NCI-H1436 (cell line): ENCODE measurements at places on chromosomes 7 and 10.

DNA sequence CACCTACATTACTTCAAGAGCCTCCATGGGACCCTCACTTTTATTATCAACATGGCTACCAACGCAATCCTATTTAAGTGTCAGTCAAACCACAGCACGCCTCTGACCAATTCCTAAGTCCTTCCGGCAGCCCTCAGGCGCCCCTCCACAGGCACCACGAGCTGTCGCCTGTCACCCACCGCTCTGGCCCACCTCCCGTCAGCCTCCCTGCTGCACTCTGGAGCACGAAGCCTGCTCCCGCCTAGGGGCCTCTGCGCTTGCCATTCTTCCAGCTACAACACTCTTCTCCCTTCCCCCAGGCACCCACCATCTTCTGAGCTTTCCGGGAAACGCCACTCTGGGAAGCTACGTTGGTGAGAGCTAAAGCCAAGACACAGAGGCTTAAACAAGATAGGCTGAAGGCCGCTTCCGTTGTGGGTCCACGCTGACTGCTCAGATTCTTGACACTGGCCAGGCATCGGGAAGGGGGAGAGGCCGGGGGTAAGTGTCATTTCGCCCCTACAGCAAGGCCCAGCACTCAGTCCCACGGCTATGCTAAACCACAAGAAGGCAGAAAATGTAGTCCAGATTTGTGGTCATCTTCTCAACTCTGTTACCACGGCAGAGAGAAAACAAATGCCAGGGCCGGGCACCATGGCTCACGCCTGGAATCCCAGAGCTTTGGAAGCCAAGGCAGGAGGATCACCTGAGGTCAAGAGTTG is 56.7 kb downstream of the GNA12 start:
- DNase-seq: no peak

DNA sequence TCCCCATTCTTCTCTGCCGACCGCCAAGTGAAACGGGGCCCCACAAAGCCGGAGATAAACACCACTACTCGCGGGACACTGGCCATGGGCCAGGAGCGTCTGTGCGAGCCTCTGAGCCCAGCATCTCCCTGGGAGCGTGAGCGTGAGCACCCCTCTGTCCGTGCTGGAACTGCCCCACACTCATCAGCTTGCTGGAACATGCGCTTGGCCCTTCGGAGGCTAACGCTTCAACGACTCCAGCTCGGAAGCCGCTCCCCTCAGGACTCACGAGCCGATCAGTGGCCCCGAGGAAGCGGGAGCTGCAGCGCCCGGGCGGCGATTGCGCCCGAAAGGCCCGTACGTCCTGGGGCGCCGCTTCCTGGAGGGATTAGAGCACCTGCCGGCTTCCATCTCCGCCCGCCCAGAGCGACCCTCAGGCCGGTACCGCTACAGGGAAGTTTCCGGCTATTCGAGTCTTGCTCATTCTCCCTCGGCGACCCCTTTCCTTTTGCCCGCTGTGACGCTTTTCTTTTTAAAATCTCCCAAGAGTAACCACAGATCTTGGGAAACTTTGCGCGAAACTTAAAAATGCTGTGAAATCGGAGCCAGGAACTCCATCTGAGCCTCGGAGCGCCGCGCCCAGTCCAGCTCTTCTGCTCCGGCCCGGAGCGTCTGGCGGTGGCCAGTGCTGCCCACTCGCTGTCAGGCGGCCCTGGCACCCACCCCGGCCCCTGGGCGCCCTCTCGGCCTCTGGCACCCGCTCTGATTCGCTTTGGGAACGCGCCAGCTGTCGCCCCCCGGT is 1.0 kb downstream of the TLL2 start:
- DNase-seq: peak; percentile 5

DNA sequence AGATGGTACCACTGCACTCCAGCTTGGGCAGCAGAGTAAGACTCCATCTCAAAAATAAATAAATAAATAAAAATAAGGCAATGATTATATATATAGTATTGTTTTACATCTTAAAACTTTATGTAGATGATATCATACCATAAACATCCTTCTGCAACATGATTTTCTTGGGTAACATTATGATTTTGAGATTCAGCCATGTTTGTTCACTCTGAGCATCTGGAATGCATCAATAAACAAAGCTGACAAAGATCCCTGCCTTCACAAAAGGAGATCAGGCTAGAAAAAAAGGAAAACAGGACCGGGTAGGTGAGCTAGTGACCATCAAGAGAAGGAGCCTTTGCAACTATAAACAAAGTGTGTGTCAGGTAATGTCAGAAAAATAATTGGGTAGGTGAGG is 31.9 kb upstream of the KAT6B start:
- no peak for DNase-seq

DNA sequence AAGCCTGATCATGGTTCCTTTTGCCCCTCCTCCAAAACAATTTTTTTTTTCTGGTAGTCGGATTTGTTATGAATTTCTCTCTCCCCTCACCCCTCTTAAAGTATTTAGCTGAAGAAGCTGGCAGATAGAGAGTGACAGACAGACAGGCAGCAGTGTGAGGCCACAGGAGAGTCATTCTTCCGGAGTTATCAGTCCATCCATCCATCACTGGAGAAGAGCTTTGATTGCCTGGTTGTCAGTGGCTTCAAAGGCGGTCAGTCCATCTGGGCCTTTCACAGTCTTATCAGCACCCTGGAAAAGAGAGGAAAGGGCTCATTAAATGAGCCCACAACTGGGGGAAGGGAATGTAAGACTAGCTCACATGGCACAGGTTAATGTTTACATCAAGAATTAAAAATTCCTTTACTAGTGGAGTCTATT is 47.4 kb downstream of the MTPN start:
- DNase-seq: no peak

DNA sequence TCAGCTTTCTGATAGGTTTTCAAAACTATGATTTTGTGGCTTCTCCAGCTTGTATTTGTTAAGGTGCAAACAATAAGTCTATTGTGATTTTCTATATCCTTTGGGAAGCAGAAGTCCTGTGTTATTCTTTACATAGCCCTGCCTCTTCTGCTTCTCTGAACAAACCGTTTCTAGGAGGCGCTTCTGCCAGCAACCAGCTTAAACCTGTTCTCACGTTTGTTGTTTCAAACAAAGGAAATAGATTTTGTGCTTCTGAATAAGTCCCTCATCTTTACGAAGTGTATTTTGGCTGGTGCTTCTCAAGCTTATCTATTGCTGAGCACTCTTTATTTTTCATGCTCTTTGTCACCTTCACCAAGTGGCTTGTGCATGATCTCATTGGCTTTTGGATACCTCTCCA is 61.0 kb downstream of the VTI1A start:
- DNase-seq: no peak

- DNase-seq: peak; percentile 14
Measured at GRCh38 chr10:93916257-93917063, 22.7 kb downstream of the SLC35G1 start.

- no peak for DNase-seq
Measured at GRCh38 chr10:108601851-108602250, 1321.5 kb downstream of the XPNPEP1 start.

DNA sequence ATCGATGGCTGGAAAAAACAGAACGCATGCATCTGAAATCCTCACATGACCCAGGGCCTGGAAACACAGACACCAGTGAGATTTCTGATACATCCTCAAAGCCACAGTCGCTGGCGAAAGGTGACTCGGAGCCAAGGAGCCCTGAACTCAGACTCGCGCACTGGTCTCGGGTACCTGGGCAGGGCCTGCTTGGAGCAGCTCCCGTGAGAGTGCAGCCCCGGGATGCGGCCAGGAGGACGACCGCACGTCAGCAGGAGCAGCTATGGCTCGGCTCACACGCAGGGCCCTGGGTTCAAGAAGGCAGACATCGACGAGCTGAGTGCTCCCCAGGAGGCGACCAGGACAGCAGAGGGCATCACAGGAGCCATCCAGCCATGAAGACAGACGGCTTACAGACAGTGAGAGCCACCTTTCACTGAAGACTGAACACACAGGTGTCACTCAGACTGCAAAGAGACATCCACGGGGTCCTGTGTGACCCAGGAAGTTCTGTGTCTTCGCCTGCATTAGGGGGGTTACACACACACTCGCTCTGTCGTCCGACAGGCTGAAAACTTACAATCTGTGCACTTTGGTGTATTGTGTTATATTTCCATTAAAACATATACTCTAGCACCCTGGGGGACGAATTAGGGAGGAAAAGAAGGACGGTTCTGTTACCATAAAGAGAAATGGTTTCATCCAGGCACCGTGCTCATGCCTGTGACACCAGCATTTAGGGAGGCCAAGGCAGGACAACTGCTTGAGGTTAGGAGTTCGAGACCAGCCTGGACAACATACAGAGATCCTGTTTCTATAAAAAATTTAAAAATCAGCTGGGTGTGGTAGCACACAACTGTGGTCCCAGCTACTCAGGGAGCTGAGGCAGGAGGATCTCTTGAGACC is 227.7 kb downstream of the MAD1L1 start:
- no peak for DNase-seq

- no peak for DNase-seq
Measured at GRCh38 chr7:8284606-8285005, 22.6 kb upstream of the ICA1 start.

DNA sequence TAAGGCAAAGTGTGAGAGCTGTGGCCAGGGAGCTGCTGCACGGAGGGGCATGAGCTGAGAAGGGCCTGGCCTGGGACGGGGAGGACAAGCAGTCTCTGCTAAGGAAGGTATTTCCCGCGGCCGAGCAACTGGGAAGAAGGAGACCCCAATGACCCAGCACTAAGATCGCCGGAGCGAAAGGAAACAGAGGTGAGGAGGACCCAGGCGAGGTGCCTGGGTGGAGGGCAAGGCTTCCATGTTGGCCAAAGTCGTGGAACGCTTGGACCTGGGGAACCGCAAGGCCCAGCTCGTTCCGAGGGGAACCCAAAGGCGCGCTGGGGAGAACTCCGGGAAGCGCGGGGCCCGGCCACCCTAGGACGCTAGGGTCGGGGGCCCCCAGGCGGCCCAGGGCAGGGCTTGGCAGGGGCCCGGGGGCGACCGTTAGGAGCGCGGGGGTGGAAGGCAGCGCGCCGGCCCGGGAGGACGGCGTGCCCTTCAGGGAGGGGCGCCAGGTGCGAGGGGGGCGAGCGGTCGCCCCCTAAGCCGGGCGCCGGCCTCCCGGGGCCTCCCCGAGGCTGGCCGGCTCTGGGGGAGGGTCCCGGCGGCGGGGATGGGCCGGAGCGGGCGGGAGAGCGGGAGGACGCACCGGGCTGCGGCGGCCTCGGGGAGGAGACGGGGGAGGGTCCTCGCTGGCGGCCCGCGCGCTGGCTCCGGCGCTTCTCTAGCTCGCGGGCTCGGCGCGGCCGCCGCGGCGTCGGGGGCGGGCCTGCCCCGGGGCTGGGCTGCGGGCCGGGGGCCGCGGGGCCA is 545 bp downstream of the GIGYF1 start:
- peak; percentile 40 for DNase-seq

DNA sequence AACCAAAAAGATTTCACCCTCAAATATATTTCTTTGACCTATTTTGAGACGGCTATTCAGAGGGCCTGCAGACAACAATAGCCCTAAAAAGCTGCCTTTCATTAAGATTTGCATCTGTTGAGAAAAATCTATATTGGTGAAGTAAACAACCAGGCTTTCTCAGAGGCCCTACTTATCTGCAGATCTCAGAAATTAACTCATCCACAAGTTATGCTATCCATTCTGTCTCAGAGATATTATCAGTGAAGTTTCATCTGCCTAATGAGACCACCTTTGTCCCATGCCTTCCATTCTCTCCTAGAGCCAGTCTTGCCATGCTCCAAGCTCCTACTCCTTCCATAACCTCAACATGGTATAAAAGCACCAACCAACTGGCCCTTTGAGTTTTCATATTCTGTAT is 130.3 kb downstream of the CACNA2D1 start:
- DNase-seq: no peak

- DNase-seq: no peak
Measured at GRCh38 chr10:130631142-130632096, 495.2 kb downstream of the GLRX3 start.

DNA sequence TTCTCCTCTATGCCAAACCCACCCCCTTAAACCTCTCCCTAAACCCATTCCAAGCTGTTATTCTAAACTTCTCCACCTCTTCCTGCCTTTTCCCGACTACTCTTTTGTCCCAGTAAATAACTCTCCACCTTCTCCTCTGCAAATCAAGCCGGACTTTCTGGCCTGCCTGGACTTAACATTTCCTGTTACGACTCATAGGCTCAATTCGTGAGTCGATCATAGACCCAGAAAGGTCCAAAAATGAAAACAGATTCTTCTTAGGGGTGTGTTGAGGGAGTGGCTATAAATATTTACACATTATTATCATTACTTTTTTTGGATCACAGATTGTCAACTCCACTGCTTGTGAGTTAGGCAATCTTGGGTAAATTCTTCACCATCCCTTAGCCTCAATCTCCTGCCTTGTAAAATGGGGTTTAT is 59.0 kb upstream of the HABP2 start:
- DNase-seq: no peak

DNA sequence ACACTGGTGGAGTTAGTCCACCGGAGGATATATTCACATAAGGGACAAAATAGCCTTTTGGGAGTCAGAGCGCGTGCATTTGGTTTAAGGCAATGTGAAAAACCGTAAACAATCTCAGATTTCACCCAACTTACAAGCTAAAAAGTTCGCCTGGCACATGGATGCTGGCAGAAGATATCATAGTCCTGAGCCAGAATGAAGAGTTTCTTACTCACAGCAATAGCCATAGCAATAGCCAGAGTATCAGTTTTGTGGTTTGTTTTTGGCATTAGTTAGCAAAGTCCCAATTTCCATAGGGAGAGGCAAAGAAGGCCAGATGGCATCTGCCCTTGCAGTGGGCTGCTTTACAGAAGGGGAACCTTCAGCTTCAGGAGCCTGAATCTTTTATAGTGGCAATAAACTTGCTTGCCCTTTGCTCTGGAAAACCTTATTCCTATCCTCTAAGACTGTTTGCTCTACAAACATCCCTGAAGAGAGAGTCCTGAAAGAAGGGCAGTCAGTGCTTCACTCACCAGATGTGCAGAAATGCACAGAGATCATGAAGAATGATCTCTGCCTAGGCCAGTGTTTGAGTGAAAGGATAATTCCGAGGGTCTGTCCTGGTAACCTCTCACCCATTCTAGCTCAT is 28.7 kb upstream of the RSBN1L start:
- no peak for DNase-seq

DNA sequence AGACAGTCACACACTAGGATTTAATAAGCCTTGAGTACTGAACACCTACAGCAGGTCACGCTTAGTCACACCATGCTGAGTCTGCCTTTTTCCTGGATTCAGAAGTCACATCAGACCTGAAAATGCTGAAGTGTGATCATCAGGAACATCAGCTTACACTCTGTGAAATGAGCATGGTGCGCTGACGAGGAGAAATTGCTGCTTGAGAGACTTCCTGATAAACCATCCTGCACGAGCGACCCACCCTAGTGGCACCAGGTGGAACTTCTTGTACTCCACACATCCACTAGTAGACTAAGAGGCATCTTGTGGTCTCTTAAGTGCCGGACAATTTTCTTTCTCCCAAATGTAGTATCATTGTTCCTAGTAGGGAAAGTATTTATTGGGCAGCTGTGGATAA is 51.8 kb upstream of the MRLN start:
- DNase-seq: peak; percentile 43

DNA sequence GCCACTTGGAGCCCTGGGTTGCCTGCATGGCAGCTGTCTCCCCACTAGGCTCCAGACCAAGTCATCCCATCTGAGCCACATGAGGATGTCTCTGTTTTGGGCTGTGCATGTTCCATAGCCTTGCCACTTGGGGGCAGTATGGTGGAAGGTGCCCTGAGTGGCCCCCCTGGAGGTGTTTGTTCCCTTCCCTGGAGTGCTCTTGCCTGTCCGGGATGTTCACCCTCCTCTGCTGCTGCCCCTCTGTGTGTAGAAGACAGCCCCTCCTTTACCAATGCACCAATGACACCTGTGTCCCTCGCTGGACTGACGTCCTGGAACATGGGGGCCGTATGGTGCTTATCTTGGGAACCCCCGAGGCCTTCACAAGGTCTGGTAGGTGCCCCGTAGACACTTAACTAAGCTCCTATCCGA is 100.2 kb downstream of the ACTR3B start:
- peak; percentile 67 for DNase-seq
